ENCODE measurements at places on chromosomes 7 and 10.

DNA sequence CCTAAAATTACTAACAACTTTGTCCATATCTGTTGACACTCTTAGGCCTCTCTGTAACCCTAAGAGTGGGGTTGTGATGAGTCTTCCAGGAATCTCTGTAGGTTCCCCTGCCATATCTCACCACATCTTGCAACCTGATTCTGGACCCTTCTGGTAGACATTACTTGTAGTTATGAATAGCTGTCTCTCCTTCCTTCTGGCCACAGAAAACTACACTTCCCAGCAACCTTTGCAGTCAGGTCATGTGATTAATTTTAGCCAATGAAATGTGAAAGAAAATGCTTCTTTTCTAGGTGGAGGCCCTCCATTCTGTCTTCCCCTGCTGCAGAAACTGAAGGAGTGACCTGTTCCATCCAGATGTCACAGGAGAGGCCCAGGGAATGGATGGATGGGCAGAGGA lies 147.6 kb upstream of the AOAH start:
- DNase-seq: no peak

- DNase-seq: no peak
Observed at GRCh38 chr10:130364631-130365411, 228.6 kb downstream of the GLRX3 start.

GRCh38 chr7:140060788-140061606 lies 1.8 kb downstream of the PARP12 start:
- no peak for DNase-seq

GRCh38 chr10:70902661-70903261 lies 14.4 kb upstream of the PCBD1 start:
- DNase-seq: no peak

GRCh38 chr10:100847440-100847839 lies 65.3 kb upstream of the SLF2 start:
- no peak for DNase-seq

- no peak for DNase-seq
Observed at GRCh38 chr7:84154991-84155781, 39.4 kb downstream of the SEMA3A start.

DNA sequence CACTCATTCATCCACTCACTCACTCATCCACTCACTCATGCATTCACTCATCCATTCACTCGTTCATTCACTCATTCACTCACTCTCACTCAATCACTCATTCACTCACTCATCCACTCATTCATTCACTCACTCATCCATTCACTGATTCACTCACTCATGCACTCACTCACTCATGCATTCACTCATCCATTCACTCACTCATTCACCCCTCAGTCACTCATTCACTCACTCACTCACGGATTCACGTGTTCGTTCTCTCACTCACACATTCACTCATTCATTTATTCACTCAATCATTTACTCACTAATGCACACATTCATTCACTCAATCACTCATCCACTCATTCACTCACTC lies 73.4 kb downstream of the CARD11 start:
- no peak for DNase-seq

DNA sequence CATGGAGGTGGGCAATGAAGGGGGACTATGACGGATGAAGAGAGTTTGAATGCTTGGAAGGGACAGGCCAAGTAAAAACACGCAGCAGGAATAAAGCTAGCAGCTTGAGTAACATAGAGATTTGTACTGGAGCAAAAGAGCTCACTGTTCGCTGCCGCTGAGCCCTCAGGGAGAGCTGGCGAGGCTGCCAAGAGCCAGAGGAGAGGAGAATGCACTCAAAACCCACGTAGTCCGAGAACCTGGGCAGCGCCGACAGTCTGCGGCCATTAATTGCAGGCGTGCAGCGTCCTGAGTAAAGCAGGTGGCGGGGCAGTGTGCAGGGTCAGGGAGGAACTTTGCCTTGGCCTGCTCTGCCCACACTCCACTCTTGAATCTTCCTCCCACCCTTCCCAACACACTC lies 68.2 kb downstream of the SLC37A3 start:
- DNase-seq: no peak

- DNase-seq: no peak
Observed at GRCh38 chr10:131148270-131148669, 163.3 kb downstream of the TCERG1L start.

DNA sequence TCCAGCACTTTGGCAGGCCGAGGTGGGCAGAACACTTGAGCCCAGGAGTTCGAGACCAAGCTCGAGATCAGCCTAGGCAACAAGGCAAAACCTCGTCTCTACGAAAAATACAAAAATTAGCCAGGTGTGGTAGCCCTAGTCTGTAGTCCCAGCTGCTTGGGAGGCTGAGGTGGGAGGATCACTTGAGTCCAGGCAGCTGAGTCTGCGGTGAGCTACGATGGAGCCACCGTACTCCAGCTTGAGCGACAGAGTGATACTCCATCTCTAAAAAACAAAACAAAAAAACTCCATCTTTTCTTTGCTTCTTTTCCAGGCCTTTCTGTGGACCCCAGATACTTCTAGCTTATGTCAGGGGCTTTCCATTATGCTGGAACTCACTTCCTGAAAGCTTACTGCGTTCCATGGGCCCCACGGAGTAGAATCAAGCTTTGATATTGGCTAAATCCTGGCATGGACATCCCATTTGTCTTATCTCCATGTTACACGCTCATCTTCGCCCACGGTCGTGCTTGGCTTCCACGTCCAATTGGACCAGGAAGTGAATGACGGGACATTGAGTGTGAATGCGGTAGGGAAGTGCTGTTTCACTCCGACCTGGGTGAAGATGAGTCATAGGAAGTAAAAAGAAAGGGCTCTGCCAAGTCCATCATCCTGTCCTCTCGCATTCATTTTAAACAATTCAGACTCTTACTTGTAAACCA lies 45.7 kb downstream of the FAM171A1 start:
- no peak for DNase-seq

DNA sequence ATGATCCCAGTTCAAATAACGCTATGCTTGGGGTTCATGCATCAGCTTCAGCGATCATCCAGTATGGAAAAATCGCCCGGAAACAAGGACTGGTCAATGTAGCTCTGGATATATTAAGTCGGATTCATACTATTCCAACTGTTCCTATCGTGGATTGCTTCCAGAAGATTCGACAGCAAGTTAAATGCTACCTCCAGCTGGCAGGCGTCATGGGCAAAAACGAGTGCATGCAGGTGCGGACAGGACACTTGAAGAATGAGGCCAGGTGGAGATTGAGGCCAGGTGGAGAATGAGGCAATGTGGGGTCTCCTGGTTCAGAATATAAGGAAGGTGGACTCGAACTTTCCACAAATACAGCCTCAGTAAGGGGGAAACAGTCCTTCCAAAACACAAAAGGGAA lies 105.8 kb downstream of the TRRAP start:
- no peak for DNase-seq

GRCh38 chr10:17240616-17241015 lies 12.6 kb downstream of the VIM start:
- no peak for DNase-seq

DNA sequence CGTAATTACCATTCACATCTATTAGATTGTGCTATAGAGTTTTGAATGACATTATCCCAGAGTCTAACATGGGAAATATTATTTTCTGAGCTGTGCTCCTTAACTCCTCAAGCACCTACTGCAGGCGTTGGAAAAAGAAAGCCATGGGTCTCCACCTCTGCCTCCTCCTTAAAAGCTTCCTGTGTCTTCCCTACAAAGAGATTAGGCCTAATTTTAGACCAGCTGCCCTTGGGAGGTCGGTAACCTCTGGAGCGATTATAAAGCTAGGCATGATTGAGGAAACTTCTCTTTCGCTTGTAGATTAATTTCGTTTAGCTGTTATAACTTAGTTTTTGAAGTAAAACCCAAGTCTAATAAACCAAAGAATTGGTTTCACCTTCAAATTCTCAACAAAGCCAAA lies 75.2 kb downstream of the PLXDC2 start:
- DNase-seq: no peak

GRCh38 chr10:70715853-70716795 lies 43.8 kb downstream of the ADAMTS14 start:
- no peak for DNase-seq

DNA sequence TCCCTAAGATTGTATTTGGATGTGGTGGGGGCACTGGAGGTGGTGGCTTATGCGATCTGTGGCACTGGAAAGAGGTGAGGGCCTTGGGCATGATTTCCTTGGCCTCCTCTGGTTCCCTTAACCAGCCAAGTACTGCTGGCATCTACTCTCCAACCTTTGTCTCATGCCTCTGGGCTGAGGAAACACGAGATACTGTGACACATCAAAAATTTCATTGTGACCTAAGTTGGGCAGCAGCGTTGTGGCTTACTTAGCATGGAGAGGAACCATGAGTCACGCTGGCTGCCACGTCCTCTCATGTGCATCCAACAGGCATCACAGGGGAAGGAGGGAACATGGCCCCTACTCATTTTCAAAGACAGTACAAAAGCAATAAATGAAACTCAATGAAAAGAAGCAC lies 29.7 kb upstream of the GSDME start:
- no peak for DNase-seq

DNA sequence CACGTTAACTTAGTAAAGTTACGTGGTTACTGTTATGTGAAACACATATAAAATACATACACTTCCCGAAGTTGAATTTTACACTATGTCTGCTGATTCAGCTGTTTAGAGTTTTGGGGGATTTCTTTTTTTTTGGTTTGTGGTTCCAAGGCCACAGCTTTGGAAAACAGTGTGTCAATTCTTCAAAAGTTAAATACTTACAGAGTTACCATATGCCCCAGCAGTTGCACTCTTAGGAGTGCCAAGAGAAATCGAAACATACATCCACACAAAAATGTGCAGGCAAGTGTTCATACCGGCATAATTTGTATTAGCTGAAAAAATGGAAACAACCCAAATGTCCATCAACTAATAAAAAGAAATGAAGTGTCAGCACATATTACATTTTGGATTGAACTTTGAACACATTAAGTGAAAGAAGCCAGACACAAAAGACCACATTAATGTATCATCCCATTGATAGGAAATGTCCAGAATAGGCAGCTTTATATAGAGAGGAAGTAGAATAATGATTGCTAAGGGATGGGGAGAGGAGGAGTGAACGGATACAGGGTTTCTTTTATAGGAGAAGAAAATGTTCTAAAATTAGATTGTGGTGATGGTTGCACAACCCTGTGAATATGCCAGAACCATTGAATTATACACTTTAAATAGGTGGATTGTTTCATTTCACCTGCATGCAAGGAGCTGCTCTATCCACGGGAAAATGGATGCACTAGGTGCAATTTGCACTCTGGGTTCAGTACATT lies 17.6 kb downstream of the APBB1IP start:
- DNase-seq: no peak

DNA sequence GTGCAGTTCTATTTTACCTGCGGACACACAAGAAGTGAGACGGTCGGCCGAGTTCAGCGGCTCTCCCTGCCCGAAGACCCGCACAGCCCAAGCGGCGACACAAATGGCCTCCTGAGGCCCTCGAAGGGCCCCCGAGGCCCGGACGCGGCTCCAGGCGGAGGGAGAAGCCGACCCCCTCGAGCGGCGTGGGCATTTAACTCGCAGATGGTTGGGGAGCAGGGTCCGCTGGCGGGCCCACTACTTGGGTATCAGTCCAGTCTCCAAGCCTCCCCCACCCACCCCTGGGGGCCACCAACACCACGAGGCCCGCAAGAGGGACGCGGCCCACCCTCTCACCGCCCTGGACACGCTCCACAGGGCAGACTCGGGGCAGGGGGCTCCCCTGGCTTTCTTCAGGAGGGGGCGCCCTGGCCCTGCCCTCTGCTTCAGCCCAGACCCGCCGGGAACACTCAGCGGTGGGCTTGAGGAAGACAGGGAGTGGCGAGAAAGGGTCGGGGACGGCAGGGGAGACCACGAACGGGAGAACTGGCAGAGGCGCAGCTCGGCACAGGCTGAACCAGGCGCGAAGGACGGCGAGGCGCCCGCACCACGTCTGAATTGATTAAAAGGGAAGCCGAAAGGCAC lies 1.7 kb downstream of the IGF2BP3 start:
- DNase-seq: no peak

GRCh38 chr10:85600026-85600743 lies 766.4 kb downstream of the GRID1 start:
- no peak for DNase-seq

- no peak for DNase-seq
Observed at GRCh38 chr7:92797284-92797683, 39.1 kb downstream of the CDK6 start.

DNA sequence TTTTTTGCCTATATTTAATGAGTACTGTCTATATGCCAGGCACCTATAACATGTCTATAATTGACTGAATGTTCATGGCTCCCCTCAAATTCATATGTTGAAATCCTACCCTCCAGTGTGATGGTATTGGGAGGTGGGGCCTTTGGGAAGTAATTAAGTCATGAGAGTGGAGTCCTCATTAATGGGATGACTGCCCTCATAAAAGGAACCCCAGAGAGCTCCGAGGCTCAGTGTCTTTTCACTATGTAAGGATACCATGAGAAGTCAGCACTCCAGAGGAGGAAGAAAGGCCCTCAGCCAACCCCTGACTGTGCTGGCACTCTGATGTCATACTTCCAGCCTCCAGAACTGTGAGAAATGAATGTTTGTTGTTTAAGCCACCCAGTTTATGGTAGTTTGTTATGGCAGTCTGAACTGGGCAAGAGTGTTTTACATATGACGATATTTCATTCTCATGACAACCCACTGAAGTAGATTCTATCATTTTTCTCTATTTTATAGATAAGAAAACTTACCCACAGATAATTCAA lies 61.1 kb upstream of the PCGF5 start:
- DNase-seq: no peak

DNA sequence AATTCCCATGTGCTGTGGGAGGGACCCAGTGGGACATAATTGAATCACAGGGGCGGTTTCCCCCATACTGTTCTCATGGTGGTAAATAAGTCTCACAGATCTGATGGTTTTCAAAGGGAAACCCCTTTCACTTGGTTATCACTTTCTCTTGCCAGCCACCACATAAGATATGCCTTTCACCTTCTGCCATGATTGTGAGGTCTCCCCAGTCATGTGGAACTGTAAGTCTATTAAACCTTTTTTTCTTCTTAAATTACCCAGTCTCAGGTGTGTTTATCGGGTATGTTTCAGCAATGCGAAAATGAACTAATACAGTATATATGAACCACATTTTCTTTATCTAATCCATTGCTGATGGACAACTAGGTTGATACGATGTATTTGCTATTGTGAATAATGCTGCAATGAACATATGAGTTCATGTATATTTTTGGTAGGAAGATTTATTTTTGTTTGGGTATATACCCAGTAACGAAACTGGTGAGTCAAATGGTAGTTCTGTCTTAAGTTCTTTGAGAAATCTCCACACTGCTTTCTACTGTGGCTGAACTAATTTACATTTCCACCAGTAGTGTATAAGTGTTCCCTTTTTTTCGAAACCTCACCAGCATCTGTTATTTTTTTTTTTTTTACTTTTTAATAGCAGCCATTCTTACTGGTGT lies 70.0 kb upstream of the HGF start:
- DNase-seq: no peak

- no peak for DNase-seq
Observed at GRCh38 chr10:16820421-16820820, 3.2 kb upstream of the RSU1 start.

GRCh38 chr7:73903321-73904218 lies 42.6 kb downstream of the TMEM270 start:
- DNase-seq: no peak

DNA sequence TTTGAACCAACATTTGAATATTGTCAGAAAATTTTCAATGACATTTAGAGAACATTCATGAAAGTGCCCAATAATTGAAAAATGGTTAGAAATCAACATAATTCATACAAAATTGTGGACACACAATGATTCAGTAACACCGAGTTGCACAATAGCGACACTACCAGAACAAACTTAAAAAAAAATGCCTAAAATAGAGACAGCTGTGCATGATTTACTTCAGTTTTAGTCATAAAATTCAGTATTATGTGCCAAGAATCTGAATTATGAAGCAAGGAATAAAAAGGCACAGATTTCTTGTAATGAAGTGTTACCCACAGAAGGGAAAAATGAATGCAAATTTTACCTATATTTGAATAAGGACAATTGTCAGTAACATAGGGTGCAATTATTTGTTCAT lies 396.0 kb downstream of the SEMA3D start:
- DNase-seq: no peak
